ENCODE measurements at places on chromosomes 7 and 10. TPM values are rescaled to one million over a fixed set of nuclear protein-coding genes. Genes with fewer than 3 reads are reported as not detected.
A peak's percentile ranks its signal among the peaks of the same experiment; 100 is the strongest.

Gene GIMAP7
- total RNA-seq, result not detected

- DNase-seq, result no peak
Observed at GRCh38 chr7:132410861-132411541, 165.3 kb downstream of the PLXNA4 start.

DNA sequence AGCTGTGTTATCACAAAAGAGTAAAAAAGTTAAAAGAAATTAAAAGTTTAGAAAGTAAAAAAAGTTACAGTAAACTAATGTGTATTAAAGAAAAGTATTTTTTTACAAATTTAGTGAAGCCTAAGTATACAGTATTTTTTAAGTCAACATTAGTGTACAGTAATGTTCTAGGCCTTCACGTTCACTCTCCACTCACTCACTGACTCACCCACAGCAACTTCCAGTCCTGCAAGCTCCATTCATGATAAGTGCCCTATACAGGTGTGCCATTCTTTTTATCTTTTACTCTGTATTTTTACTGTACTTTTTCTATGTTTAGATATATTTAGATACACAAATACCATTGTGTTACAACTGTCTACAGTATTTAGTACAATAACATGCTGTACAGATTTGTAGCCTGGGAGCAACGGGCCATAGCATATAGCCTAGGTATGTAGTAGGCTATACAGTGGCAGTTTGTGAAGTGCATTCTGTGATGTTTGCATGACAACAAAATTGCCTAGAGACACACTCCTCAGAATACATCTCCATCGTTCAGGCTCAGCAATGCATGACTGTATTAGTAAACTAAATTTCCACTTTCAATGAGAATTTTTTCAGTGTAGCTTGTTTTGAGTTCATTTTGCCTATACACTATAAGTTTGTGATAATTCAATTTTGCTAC lies 539.9 kb upstream of the C7orf33 start:
- no peak for DNase-seq

- DNase-seq, result no peak
Observed at GRCh38 chr10:106997721-106998120, 166.8 kb downstream of the SORCS1 start.

- DNase-seq, result no peak
Observed at GRCh38 chr10:71337219-71337701, 18.2 kb downstream of the SLC29A3 start.

DNA sequence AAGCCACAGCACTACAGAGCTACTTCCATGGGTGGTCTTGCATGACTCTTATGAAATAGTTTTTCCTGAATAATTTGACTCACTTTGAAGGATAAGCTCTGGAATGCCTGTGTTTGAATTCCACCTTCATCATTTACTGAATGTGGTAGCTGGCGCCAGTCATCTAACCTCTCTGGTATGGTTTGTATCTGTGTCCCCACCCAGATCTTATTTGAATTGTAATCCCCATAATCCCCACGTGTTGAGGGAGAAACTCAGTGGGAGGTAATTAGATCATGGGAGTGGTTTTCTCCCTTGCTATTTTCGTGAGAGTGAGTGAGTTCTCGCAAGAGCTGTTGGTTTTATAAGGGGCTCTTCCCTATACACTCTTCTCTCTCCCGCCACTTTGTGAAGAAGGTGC lies 11.2 kb upstream of the SLC13A1 start:
- peak; percentile 14 for DNase-seq

Data from fibroblast of villous mesenchyme (primary cell).